Stimulated activated CD8-positive, alpha-beta memory T cell treated with anti-CD3 and anti-CD28 coated beads, Interleukin-15, amount 100 ng/mL, for 4 hours (primary cell): ENCODE measurements at places on chromosomes 16 and 17.

DNA sequence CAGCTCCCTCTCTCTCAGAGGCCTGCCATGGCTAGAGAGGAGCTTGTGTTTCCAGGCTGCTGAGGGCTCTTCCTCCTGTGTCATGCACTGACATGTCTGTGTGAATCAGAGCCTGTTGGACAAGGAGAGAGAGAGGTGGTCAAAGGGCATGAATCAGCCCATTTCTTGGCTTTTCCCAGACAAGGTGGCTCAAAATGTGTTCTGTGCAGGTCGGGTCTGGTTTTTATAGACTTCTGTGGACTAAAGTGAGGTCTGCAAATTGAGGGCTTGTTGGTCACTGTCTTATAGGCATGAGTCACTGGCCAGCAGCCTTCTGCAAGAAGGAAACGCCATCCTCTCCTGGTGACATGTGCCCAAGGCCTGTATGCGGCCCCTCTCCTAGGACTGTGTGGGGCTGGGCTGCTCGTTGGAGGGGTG lies 97.9 kb downstream of the FOXL1 start:
- DNase-seq: no peak

DNA sequence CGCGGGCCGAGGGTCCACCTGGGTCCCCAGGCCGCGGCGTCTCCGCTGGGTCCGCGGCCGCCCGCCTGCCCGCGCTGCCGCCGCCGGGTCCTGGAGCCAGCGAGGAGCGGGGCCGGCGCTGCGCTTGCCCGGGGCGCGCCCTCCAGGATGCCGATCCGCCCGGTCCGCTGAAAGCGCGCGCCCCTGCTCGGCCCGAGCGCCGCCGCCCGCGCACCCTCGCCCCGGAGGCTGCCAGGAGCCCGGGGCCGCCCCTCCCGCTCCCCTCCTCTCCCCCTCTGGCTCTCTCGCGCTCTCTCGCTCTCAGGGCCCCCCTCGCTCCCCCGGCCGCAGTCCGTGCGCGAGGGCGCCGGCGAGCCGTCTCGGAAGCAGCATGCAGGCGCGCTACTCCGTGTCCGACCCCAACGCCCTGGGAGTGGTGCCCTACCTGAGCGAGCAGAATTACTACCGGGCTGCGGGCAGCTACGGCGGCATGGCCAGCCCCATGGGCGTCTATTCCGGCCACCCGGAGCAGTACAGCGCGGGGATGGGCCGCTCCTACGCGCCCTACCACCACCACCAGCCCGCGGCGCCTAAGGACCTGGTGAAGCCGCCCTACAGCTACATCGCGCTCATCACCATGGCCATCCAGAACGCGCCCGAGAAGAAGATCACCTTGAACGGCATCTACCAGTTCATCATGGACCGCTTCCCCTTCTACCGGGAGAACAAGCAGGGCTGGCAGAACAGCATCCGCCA lies 504 bp downstream of the FOXC2 start:
- DNase-seq: no peak

- no peak for DNase-seq
Observed at GRCh38 chr16:28974007-28974436, 556 bp upstream of the SPNS1 start.

- no peak for DNase-seq
Observed at GRCh38 chr17:30996486-30996885, 25.6 kb downstream of the RNF135 start.

DNA sequence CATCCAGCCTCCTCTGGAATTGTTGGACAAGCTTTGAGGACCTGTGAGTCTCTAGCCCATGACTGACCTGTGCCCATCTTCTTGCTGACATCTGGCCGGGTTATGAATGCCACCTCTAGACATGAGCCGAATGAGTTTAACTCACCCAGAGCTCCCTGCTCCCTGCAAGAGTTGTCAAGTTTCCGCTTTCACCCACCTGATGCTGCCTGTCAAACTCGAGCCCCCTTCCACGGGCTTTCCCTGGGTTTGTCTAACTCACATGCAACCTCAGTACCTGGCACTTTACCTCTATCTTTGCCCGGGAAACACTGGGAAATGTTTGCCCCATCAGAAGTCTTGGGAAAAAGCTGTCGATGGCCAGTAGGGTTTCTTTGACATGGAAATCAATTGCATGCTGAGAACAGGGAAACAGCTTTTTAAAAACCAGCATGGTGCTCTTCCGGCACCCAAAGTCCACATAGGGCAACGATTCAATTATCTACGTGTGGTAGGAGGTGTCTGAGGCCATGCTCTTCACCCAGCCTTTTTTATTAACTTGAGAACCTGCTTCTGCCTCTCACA lies 33.8 kb upstream of the DNAH17 start:
- no peak for DNase-seq

- DNase-seq: no peak
Observed at GRCh38 chr16:52383640-52384292, 163.2 kb downstream of the TOX3 start.

DNA sequence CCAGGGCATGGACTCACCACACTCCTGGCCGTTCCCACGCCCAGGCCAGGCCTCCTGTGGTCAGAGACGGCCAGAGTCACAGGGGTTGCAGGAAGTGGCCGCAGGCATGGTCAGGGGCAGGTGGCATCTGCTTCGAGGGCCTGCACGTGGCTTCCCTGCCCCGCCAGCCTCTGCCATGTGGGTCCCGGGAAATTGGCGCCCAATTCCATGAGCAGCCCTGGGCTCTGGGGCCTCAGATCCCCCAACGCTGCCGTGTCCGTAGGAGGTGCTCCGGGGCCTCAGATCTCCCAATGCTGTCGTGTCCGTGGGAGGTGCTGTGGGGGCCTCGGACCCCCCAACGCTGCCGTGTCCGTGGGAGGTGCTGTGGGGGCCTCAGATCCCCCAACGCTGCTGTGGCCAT lies 9.7 kb upstream of the SSTR5 start:
- DNase-seq: no peak

GRCh38 chr16:4383591-4384444 lies 12.2 kb downstream of the VASN start:
- DNase-seq: no peak

GRCh38 chr17:17022011-17022410 lies 20.2 kb upstream of the MPRIP start:
- no peak for DNase-seq

DNA sequence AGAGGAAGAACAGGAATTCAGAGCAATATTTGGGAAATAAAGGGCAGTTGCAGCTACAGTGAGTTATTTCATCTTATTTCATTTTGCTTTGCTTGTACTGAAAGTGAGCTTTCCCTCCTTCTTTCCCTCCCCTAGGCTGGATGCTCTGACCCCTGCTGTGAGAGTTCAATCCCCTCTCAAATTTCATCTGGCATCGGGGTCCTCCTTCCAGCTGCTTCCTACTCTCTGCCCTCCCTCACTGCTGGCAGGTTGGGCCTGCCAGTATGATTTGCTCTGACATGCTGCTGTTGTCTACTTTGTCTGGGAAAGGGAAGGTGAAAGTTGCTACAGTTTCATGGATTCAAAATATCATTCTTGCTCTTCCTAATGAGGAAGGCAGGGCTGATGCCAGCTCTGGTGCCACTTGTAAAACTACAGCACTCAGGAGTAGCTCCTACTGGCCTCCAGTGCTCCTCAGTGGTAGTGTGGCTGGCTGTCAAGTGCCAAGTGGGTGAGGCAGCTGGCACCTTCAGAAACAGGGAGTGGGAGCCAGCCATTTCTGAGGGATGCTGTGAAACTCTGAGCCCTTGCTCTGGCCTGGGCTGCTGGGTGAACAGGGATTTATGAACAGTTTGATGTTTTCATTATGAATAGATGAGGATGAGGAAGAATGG lies 408.6 kb downstream of the HAPSTR1 start:
- DNase-seq: no peak

- DNase-seq: no peak
Observed at GRCh38 chr17:48460052-48460451, 30.0 kb upstream of the SKAP1 start.

DNA sequence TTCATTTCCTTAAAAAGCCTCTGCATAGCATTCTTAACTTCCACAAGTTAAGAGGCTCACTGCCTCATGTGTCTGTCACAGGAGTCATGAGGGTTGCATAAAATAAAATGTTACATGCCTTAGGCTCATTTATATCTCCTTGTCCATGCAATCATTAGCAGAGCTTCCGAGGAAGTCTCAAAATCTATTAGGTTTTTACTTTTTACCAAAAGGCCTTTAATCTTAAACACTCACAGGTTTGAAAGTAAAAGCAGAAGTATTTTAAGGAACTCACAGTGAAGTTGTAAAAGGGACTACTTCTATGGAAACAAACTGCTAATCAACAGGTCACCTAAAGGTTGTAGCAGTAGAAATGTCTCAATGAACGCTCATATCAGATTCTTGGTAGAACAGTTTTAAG lies 5.2 kb upstream of the ATP6V0A1 start:
- no peak for DNase-seq

DNA sequence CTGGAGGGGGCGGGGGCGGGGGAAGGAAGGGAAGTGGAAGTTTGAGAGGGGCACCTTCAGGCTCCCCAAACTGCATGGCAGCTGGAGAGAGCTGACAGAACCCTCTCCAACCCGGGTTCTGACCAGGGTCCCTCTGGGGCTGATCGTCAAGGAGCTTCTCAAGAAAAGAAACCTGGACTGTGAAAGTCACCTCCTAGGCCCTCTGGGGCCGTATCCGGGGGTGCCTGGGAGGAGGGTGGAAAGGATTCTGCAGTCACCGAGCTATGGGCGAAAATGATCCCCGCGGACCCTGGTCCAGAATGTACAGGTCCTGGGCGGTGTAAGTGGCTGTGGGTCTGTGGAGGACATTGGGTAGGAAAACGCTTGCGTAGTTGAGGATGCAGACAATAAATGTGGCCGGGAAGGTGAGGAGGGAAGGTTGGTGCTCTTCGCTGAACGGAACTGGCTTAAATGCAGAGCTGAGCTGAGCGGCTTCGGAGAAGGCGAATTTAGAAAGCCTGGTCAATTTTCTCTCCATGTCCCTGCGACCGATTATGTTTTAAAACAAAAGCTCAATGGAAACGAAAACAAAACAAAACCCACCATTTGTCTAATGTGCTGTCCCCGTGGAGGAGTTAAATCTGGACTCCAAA lies 3.6 kb upstream of the LHX1 start:
- DNase-seq: no peak

- DNase-seq: no peak
Observed at GRCh38 chr17:75755205-75755901, 9.6 kb downstream of the GALK1 start.

DNA sequence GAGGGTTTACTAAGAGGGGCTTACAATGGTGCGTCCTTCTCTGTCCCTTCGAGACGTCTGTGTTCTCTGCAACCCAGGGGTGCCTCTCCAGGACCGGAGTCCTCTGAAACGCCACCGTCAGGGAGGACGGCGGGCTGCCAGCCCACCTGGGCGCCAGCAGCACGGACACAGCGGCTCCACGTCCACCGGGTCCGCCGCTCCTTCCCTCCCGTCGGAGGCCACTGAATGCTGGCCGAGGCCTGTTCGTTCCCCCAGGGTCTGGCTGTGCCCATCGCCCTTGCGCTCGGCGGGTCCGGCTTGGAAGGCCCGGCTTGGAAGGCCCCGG lies 403 bp downstream of the TEPSIN start:
- no peak for DNase-seq

GRCh38 chr17:16101440-16101839 lies 101.8 kb downstream of the TTC19 start:
- DNase-seq: no peak

GRCh38 chr16:76665571-76666275 lies 388.5 kb downstream of the CNTNAP4 start:
- no peak for DNase-seq

DNA sequence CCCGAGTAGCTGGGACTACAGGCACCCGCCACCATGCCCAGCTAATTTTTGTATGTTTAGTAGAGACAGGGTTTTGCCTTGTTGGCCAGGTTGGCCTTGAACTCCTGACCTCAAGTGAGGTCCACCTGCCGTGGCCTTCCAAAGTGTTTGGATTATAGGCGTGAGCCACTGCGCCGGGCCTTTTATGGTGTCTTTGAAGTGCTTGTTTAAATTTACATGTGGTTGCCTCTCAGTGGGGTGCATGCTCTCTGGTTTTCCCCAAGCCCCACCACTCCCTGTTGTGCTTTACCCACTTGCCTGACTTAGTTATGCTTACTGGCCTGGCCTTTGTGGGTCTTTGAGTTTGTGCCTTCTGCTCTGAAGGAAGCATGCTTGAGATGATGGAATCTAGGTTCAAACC lies 132.0 kb downstream of the PRKCB start:
- no peak for DNase-seq

GRCh38 chr16:47139561-47140185 lies 4.1 kb downstream of the NETO2 start:
- no peak for DNase-seq

DNA sequence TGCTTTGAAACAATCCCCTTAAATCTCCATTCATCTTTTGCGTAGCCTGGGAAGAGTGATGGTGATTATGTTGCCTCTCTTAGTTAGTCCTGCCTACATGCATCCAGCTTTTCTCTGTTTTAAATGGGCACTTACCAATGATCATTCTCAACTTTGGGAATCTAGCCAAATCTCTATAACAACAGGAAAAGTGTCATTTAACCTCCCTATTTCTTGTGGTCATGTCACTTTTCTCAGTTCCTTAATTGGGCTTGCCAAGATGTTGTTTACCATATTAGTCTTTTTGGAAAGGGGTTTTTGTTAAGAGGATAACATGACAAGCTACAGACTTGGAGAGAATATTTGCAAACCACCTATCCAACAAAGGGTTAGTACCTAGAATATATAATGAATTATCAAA lies 15.6 kb upstream of the CLEC10A start:
- no peak for DNase-seq

DNA sequence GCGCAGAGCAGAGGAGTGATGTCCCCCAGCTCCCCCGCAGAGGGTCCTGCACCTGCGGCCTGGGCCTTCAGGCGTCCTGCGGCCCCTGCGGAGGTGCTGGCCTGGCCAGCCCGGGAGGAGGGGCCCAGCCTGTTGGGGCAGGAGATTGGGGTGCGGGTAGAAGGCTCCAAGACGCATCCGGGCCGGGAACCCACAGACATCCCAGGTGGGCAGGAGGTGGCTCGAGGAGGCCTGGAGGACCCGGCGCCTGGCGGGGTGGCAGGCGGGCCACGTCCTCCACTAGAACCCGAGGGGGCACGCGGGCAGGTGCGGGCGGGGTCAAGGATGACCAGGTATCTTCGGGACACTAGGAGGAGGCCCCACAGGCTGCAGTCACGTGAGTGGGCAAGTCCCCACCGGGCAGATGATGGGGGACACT lies 647 bp upstream of the SECTM1 start:
- DNase-seq: no peak

GRCh38 chr17:68205808-68206720 lies 41.8 kb upstream of the AMZ2 start:
- no peak for DNase-seq

- DNase-seq: no peak
Observed at GRCh38 chr16:82584553-82585152, 42.1 kb upstream of the CDH13 start.

DNA sequence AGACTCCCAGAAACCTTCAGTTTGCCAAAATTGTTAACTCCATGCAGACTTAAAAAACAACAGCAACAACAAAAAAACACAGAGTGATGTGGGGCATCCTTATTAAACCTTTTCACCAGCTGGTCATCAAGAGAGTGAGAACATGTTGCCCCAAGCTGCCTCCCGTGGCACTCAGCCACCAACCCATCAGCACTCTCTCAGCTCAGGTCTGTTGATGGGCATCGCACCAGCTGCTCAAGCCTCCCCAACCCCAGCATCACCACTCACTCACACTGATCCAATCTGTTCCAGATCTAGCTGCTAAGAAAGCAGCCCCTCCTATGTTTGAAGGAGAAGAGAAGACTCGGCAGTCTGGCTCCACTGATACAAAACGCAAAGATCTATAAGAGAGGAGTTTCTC lies 46.8 kb downstream of the SLC39A11 start:
- DNase-seq: no peak
